ENCODE measurements at places on chromosomes 16 and 17.
A peak's percentile ranks its signal among the peaks of the same experiment; 100 is the strongest.

DNA sequence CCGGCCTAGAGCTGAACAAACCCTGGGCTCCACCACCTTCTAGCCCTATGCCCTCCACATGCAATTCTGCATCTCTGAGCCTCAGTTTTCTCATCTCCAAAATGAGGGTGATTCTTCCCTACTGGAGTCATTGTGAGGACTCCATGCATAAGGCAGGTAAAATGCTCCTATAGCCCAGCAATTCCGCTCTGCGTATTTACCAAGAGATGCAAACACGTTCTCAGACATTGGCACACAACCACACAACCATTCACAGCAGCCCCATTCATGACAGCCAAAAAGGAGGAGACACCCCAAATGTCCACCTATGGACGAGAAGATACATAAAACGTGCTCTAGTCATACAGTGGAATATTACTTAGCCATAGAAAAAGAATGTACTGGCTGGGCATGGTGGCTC, 3.9 kb upstream of the CASKIN1 start:
- DNase-seq = no peak

DNA sequence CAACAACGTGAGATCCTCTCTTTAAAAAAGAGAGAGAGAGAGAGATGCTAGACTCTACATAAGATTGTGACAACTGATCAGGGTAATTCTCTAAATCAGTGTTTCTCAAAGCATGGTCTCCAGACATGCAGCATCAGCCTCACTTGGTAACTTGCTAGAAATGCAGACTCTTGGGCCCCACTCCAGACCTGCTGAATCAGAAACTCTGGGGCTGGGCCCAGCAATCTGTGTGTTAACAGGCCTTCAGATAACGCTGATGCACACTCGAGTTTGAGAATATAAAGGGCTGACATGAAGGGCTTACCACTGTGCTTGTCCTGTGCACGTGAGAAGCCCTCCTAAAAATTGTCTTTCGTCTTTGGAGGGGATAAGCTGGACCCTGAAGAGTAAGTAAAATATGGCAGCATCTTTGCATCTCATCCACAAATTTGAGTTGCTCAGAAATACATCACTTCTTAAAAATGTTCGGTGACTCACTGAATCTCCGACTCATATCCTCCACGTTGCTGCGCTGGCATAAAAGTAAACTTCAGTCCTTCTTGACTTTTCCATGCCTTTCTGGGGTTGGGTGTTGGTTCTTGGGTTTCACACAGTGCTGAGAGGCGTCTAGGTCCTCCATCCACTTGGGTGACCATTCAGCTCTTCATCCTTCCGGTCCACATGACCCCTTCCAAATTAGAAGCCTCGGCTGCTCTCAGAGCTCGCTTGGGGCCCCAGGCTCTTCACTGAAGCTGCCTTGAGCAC, 26.1 kb upstream of the KDM8 start:
- no peak for DNase-seq

DNA sequence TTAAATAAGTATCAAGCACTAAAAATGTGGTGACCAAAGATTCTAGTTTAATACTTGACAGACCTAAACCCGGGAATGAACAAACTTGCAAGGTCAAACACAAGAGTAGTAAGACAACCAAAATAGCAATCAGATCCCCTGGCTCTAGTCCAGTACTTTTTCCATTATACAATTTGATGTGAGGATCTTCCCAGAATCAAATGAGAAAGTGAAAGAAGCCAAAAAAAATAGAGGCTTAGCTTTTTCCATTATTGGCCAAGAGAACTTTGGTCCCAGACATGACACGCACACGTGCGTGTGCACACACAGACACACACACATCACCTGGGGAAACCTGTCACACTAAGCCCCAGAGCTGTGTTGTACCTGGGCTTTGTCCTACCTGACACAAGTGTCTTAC, 300.6 kb upstream of the CDH5 start:
- no peak for DNase-seq

- DNase-seq = no peak
These were observed 49.4 kb downstream of the RPH3AL start for GRCh38 chr17:303168-303567.

DNA sequence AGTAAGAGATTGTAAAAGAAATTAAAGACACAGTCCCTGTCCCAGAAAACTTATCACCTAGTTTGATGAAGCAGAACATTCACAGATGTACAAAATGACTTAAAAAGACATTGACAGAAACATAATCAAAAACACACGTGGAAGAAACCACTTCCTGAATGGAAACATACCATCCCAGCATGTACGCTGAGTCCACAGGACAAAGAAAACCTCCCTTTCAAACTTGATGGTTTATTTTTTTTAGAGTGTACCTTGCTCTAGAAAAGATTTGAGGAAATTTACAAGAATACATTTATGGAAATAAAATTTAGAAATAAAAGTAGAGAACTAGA, 140.9 kb downstream of the PMP22 start:
- no peak for DNase-seq

DNA sequence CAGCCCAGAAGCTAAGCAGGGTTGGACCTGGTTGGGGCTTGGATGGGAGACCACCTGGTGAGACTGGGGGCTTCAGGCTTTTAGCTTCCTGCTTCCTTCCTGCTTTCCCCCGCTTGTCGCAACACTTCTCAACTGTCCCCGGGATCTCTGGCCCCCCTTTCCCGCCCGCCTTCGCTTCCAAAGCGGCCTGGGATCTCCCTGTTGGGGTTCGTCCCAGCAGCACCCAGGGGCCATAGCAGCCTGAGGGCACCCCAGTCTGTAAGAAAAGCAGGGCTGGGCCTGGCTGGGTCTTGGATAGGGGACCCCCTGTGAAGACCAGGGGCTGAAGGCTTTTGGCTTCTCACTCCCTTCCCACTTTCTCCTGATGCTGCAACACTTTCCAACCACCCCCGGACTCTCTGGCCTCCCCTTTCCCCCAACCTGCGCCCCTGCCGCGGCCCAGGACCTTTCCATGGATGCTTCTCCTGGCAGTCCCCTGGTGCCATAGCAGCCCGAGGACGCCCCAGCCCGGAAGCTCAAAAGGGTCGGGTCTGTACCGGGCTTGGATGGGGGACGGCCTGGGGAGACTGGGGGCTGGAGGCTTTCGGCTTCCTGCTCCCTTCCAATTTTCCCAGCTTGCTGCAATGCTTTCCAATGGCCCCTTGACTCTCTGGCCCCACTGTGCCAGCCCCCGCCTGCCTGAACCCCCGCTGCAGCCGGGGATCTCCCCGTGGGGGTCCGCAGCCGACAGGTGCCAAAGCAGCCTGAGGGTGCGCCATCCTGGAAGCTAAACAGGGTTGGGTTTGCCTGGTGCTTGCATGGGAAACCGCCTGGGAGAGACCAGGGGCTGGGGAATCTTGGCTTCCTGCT, 2276.2 kb downstream of the TP53TG3F start:
- no peak for DNase-seq

- DNase-seq = peak; percentile 31
These were observed 1.1 kb downstream of the RARA start for GRCh38 chr17:40309949-40310510.

- no peak for DNase-seq
These were observed 416.6 kb downstream of the KIF2B start for GRCh38 chr17:54239291-54239690.

DNA sequence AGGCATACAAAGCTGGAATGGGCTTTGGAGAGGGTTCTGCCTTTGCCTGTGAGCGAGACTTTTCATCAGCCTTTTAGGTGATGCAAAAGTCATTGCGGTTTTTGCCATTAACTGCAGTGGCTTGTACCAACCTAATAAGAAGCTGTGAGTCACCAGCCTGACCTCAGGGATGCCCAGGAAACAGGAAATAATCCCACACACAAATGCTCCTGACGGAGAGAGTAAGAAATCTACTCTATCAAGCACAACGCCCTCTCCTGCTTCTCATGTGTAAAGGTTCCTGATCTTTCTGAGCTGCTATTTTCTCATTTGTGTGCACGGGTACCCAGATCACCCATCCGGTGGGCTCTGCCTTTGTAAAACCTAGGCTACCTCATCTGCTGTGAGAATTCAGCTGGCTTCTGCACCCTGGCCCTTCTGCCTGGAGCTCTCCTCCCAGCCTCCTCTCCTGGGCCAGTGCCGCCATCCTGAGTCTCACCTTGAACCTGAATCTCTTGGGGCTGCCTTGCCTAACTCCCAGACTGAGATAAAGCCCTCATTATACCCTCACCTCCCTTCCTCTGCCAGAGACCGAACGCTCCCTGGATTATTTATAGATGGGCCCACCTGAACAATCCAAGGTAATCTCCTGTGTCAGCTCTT, 299.7 kb downstream of the C16orf95 start:
- DNase-seq = no peak

DNA sequence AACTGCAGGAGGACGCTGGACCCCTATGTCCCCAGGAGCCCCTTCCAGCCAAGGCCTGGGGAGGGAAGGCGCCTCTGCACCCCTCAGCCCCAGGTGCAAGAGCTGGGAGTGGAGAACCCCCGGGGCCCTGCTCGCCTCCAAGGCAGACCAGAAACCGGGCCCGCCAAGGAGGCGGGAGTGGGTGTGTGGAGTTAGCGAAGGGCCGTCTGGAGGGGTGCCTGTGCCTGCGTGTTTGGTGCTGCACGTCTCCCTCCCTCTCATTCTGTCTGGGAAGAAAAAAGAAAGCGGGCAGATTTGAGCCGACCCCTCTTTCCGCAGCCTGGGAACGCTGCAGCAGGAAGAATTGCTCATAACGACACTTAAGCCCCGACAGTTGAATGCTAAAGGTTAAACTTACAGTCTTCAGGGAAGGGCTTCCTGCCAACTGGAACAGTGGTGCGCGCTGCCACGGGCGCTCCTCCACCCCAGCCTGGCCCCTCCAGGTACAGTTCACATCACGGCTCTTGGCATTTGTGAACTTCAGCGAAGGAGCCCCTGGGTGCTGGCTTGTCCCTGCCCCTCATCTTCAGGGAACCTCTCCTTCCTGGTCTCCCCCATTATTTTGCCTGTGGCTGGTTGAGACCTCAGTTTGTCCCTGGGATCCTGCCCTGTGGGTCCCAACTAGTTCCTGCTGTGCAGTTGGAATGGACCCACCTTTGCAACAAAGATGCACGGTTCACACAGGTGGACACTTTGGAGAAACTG, 19.2 kb upstream of the ZFHX3 start:
- no peak for DNase-seq

- DNase-seq = no peak
These were observed 39.9 kb downstream of the SNX29 start for GRCh38 chr16:12016291-12016947.

- no peak for DNase-seq
These were observed 47.5 kb upstream of the ERN1 start for GRCh38 chr17:64177311-64178010.

GRCh38 chr17:57524839-57525568, 220.1 kb downstream of the CCDC182 start:
- no peak for DNase-seq

DNA sequence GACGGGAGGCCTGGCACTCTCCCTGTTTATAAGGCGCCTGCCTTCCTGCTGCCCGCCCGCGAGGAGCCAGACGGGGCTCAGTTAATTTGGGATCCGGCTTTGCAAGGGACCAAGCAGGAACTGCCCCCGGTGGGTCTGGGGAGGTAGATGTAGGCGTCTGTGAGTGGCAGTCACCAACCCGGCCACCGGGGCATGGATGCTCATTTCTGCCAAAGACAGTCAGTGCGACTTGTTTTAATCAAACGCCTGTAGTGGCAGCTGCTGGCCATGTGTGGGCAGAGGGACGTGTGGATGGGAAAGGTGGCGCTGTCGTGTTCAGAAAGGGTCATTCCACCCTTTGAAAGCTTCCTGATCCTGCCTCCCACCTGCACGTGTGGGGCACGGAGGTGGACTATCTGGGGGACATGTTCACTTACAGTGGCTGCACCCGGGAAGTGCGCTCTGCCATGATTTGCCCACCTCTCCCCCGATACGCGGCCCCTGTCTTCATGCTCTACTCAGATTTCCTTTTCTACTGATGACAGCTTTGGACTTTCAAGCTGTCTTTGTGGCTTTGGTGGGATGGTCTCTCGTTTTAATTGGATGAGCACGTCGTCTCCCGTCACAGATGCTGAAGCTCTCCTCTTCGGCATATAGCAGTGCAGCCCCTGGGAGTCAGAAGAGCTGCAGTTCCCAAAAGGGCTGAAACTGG, 60.3 kb upstream of the CIBAR2 start:
- DNase-seq = no peak

- no peak for DNase-seq
These were observed 17.4 kb upstream of the ERN1 start for GRCh38 chr17:64147110-64148016.

GRCh38 chr16:85872734-85873133, 26.2 kb upstream of the IRF8 start:
- DNase-seq = no peak

GRCh38 chr17:39277110-39277509, 51.4 kb upstream of the STAC2 start:
- DNase-seq = no peak

DNA sequence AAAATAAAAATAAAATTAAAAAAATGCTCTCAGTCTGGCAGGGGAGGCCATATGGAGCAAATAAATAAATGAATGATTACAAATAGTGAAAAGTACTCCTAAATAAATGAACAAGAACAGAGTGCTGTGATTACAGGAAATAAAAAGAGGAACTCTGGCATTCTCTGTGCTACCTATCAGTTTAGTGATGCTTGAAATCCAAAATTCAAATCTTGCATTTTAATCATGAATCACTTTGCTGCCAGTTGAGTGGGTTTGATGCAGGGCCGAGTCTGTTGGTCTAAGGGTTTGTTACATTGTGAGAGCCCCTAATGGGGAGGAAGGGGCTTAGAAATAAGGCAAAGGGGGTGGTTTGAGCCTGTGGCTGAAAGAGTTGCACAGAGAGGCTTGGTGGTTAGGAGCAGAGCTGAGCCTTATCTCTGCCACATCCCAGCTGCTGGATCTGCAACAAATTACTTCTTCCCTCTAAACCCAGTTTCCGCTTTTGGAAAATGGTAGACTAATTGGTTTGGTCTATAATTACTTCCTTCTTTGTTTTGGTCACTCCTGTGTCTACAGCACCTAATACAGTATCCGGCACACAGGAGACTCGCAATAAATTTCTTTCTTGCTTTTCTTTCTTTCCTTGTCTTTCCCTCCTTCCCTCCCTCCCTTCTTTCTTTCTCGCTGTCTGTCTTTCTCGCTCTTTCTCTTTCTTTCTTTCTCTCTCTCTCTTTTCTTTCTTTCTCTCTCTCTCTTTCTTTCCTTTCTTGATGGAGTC, 6.3 kb upstream of the ABCC1 start:
- DNase-seq = no peak

DNA sequence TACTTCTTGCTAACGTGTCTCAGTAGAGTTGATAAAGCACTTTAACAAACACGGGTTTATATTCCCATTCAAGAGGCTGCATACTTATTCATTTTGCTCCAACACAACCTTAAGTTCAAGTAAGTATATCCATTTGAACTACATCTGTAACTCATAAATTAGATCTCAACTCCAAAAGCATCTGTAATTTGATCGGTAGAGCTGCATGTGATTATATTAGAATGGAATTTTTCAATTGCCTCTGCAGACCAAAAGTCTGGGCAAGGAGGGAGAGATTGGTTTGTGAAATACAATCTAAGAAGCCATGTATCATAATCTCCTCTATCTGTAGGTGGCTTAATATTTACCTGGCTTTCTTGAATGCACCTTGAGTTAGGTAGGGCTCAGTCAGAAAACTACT, 371.0 kb downstream of the RBFOX1 start:
- no peak for DNase-seq

GRCh38 chr16:9625122-9625521, 533.7 kb downstream of the HAPSTR1 start:
- no peak for DNase-seq
